ENCODE measurements at places on chromosomes 11 and 22. TPM values are rescaled to one million over a fixed set of nuclear protein-coding genes. Genes with fewer than 3 reads are reported as not detected.

DMC1 gene
- 0.65 TPM for total RNA-seq

GALNT18 gene
- total RNA-seq, result 7.0 TPM

DNA sequence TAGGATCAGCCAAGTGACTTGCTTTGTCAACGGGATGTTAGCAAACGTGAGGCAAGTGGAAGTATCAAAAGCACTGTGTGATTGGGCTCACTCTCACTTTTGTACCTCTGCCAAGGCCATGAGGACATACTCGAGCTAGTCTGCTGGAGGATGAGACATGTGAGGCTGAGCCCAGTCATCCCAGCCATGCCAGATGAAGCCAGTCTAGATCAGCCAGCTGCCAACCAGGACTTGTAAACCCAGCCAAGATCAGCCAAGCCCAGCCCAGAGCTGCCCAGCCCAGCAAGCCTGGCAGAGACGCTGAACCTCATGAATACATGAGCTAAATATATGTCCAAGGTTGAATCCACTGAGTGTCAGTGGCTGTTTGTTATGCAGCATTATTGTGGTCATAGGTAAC is 369.7 kb downstream of the MN1 start:
- DNase-seq, result no peak

LRRC32 gene
- 20.9 TPM for total RNA-seq

CRYBA4 gene
- total RNA-seq, result not detected

CASP5 gene
- total RNA-seq, result 4.2 TPM

- no peak for DNase-seq
Observed at GRCh38 chr11:15073361-15074205, at the start of gene CALCB. Gene CALCB, plus strand, starts transcription at chr11:15073593. Its CDS starts 1,126 bp downstream, at chr11:15074719.

CCDC116 gene
- 0.22 TPM for total RNA-seq

DNA sequence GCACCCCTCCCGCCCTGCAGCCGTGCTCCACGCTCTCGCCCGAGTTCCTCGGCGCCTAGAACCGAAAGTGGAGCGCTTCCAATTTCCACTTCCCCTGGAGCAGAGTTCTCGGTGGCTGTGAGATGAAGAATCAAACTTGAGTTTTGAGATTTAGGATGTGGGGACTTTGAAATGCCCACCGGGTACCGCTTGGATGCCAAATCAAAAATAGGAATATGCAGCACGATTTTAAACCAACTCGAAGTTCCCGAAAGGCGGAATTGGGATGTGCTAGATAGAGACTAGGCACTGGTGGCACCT is 569 bp downstream of the POLA2 start:
- DNase-seq, result peak; percentile 75

GRCh38 chr11:72468289-72468688 is 34.0 kb upstream of the CLPB start:
- no peak for DNase-seq

- DNase-seq, result no peak
Observed at GRCh38 chr11:32309530-32310213, 125.7 kb downstream of the WT1 start.

GRCh38 chr11:67680696-67681470 is 6.5 kb upstream of the ALDH3B2 start:
- no peak for DNase-seq

GSTT2B gene
- 53.6 TPM for total RNA-seq

DNA sequence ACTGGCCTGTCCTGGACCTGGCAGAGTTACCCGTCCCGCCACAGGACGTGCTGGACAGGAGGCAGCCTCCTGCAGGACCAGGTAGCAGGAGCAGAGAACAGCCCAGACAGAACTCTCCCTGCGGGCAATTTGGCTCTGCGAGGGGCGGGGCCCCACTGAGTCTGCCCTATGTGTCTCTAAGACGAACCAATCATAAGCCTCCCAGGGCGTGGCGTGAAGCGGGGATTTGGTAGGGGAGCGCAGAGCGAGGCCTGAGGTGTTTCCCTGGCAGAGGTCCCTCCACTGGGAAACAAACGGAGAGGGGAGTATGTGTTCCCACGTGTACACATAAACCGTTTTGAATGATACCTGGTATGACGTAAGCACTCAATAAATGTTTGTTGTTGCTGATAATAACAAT is 7.4 kb downstream of the CD82 start:
- no peak for DNase-seq

DNA sequence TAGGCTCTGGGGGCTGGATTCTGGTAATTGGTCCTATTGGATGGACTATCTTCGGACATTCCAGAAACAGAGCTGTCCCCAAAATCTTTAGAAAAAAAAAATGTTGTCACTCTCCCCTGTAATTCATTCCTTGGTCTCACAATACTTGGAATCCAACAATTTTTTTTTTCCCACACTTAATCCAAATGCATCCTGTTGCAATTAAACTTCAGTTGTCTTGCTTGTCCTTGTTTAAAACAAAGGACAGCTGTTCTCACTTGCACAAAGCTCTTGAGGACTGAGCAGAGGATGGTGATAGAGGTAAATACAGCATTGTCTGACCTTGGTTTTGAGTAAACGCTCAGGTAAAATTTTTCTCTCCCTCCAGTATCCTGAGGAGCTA is 75.3 kb downstream of the SC5D start:
- no peak for DNase-seq

GRCh38 chr11:103948187-103948763 is 88.2 kb upstream of the DDI1 start:
- no peak for DNase-seq

DEFB131B gene
- not detected for total RNA-seq

GRCh38 chr22:33300165-33300564 is 242.0 kb upstream of the SYN3 start:
- DNase-seq, result no peak

DNA sequence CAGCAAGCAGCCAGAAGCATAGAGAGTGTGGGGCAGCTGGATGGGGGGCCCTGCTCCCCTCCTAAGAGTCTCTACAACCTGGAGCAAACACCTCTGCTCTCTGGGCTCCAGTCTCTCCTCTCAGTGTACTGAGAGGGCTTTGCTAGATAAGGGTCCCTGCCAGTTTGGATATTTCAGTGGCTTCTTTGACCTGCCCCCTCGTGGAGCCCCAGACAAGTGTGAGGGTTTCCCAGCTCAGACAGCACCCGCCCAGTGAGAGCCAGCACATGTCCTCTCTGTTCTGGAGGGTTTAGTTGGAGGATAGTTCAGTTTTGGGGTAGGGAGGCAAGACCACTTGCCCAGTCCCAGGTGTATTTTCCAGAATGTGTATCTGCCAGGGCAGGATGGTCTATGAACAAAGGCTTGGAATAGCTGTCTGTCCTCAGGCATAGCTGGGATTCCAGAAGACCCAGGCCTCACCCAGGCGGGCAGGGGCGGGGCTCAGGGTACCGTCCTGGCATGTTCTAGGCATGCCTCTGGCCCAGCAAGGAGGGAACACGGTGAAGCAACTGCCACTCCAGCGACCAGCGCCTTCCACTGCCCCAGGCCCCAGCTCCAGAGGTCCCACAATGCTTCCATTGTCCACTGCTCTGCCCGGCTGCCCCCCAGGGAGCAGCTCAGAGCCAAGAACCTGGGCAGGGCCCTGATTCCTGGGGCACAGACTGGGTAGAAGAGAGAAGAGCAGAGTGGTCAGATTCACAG is 7.5 kb upstream of the MICALL1 start:
- DNase-seq, result no peak

HTR3B gene
- total RNA-seq, result not detected

DNA sequence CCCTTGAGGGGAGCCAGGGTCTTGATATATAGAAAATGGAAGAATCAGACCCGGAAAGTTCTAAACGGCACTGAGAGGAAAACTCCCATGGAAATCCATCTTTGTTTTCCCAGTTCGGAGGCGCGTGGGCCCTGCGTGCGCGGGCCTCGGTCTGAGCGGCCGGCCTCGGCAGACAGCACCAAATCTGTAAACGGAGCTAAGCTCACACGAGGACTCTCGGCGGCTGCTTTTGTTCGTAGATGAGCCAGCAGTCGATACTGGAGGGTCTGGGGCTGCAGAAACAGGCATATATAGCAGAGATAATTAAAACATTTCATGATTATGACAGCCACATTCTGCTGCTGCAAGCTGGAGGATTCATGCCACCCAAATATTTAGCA is 68.5 kb upstream of the PPARA start:
- peak; percentile 51 for DNase-seq

DNA sequence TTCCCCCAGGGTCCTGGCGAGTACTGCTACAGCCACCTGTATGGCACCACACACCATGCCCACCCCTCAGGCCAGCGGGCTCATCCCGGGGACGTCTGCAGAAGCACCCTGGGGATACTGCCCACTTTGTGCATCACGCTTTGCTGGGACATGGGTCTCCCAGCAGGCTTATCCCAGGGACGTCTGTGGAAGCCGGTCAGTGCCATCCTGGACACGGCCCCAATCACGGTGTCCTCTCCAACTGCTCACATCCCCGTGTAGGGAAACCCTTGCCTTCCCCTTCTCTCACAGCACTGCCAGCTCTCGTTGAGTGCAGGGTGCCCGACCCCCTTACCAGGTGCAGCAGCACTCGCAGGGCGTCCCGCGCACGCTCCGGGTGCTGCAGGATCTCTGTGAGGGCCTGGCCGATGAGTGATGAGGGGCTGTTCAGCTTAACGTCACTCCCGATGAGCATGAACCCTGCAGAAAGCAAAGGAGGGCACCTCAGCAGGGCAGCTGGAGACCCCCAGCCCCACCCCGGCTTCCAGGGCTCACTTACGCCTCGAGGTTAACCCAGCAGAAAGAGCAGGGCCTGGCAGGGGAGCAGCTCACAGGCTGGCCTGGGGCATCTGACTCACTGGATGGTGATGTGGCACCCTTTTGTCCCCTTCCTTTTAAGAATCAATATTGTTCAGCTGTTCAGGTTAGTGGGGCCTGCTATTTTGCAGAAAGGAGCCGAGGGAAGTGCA is 76.9 kb upstream of the PITPNB start:
- no peak for DNase-seq

DNA sequence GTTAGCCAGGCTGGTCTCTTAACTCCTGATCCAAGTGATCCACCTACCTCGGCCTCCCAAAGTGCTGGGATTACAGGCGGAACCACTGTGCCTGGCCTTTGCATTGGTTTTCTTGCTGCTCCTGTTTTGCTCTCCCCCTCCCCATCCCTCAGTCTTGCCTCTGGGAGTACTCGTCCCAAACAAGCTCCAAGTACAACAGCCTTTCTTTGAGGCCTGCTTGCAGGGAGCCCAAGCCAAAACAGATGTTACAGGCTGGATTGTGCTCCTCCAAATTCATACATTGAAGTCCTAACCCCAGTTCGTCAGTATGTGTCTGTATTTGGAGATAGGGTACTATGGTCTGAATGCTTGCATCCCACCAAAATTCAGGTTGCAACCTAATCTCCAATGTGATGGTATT is 8.6 kb downstream of the IGLL1 start:
- no peak for DNase-seq

MS4A3 gene
- total RNA-seq, result not detected

DNA sequence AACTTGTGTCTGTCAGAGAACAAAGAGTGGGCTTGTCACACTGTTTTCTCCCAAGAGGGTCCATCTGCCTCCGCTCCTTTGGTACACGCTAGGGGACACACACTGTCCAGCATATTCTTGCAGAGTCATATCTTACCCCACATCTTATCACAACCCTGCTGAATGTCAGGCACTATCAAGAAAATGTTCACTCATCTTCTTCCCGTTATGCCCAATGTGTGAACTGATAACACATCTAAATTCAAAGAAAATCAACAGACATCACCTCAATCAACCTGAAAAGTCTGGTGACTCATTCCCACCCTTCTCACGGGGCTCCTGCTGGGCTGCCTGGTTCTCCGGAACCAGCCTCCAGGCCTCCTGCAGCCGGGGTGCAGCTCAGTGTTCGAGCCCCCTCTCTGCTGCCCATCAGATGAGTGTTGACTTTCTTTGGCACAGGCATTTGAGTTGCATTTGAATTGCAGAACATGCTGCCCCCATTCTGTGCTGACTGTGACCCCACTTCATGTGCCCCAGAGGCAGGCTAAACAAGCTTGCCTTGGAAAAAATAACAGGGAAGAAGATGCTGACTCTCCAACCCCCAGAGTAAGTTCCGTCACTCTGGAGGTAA is 19.4 kb downstream of the GRAP2 start:
- no peak for DNase-seq

- no peak for DNase-seq
Observed at GRCh38 chr11:20926799-20927540, 257.6 kb downstream of the NELL1 start.

GRCh38 chr11:10680956-10681487 is 12.5 kb downstream of the IRAG1 start:
- DNase-seq, result no peak

OR10A2 gene
- total RNA-seq, result not detected

- no peak for DNase-seq
Observed at GRCh38 chr11:107857550-107858216, 904 bp downstream of the SLC35F2 start.

DNA sequence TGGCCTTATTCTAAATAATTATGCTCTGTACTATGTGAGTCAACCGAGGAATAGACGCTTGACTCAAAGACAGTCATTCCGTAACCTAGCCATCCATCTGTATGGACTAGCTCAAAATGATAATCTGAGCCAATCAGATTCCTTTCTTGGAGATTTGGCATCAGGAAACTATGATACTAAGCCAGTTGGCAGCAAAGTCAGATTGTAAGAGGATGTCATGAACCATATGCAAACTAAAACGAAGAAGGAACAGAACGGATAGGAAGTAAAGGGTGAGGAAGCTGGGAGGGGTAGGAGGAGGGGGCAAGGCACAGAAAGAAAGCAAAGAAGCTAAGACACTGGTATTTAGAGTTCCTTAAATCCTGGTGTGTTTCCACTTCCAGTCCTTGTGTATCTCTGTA is 10.7 kb upstream of the SESN3 start:
- DNase-seq, result no peak

GRCh38 chr22:28905256-28905832 is 22.0 kb downstream of the ZNRF3 start:
- no peak for DNase-seq

HEPN1 gene
- not detected for total RNA-seq

DNA sequence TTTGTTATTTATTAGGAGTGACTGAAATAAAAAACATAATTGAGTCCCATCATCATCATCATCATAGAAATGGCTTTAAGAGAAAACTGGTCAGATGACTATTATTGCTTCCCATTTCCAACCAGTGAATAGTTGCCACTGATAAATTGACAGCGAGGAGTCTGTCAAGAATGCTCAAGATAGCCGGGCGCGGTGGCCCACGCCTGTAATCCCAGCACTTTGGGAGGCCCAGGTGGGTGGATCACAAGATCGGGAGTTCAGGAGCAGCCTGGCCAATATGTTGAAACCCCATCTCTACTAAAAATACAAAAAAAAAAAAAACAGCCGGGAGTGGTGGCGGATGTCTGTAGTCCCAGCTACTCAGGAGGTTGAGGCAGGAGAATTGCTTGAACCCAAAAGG is 1.9 kb downstream of the WBP2NL start:
- no peak for DNase-seq

- DNase-seq, result peak; percentile 79
Observed at GRCh38 chr11:61860054-61860903, 31.1 kb downstream of the FADS3 start.

Measured in adrenal gland (tissue), 19 donors.